ENCODE measurements at places on chromosomes 3 and 15.

DNA sequence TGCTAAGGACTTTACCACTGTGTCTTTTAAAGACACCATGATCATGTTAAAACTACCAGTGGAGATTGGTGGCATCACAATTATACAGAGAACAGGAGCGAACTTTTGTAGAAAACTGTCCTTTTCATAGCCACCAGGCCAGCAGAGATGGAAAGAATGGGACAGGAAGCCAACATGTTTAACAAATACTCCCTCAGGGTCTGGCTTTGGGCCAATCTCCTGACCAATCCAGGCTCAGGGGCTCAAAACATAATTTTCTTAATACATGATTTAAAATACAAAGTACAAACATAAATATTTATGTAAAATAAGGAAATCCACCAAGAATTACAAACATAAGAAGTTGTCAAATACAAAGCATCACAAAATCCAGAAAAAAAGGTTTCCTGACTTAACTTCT lies 266.0 kb downstream of the VPS13C start:
- DNase-seq, result no peak

GRCh38 chr3:195285372-195285771 lies 14.4 kb upstream of the XXYLT1 start:
- DNase-seq, result no peak

DNA sequence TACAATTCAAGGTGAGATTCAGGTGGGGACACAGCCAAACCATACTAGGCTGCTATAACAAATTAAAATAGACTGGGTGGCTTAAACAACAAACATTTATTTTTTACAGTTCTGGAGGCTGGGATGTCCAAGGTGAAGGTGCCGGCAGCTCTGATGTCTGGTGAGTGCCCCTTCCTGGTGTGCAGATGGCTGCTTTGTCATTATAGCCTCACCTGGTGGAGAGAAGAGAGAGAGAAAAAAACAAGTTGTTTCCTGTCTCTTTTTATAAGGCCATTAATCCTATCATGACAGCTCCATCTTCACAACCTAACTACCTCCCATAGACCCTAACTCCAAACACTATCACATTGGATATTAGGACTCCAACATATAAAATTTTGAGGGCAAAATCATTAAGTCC lies 279.7 kb downstream of the ZIC1 start:
- no peak for DNase-seq

DNA sequence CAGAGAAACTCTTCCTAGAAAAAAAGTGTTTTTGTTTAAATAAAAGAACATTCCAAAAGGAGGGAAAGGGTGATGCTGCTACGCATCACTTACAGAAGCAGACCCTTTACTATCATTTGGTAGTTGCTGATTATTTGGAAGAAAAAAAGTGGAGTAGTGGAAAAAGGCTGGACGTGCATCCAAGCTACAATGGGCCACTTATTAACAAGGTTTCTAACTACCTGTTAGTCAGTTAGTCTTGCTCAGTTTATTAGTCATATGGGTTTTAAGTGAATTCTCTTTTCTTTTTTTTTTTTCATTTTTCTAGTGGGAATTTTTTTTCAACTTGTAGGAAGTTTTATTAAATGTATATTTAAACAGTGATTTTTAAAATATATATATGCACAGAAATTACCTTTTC lies 866.0 kb downstream of the MCTP2 start:
- DNase-seq, result no peak

DNA sequence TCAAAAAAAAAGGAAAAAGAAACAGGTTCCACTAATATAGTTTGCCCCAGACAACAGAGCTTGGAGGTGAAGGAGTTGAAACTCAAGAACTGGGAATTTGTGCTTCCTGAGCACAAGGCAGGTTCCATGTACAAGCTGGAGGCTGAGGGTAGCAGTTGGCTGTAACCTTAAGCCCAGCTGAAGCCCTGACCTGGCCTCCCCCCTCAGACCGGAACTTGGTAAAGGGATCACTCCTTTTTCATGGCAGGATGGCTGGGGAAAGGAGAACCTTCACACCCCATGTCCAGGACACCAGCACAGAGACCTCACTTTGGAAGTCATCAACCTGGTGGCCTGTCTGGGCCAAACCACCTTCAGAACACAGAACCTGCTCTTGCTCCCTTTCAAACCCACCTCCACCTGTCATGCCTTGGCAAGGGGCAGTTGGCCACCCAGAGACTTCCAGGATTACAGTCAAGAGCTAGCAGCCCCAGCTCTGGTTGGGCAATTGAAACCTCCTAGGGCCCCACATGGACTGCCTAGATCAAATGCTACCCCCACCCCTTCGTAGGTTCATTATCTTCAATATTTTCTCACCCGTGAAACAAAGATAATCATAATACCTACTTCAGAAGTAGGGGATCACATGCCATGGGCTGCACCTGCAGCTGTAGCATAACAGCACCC lies 3.5 kb downstream of the RPL29 start:
- no peak for DNase-seq

DNA sequence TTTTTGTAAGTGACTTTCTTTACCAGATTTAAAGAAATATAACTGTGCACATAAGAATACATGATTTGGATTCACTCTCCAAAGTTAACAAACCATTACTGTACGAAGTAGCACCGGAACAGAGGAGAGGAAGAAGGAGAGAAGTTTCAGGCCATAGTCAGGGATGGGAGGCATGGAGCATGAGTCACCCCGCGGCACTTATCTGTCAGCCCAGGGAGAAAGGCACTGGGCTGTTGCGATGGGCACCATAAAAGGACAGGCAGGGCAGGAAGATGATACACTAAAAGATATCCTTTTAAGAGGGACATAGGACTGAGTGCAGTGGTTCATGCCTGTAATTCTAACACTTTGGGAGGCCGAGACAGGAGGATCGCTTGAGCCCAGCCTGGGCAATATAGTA lies 37.0 kb downstream of the TTC23 start:
- no peak for DNase-seq

GRCh38 chr15:92706201-92706600 lies 50.6 kb upstream of the FAM174B start:
- DNase-seq, result no peak

DNA sequence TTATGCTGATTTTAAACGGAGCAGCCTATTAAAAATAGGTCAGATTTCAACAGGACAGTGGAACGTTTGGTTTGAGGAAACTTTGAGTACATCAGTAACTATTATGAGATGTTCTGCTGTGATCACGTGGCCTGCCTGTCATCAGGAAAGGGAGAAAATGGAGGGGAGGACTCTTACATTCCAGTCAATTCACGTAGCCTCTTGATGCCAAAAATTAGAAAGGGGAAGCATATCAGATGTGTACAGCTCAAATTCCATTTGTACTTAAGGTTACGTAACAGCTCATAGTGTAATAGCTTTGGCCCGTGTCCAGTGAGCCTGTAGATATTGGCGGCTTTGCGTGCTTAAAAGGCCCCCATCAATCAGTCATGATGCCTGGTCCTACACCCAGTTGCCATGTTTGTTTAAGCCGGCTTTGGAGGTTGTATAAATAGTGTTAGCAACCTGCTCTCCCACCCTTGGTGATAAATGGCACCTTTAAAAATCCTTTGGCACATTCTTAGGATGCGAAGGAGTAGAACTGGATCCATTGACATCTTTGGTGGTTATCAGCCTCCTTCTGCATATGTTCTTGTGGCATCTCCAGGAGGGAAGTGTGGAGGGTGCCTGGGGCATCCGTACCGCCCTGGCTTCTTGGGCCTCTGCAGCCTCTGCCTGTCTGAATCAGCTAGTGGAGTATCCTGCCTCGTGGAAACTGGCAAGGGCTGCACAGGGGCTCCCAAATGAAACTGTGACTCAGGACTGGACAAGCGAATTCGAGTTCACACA lies 163.9 kb downstream of the THSD4 start:
- no peak for DNase-seq

GRCh38 chr3:26962492-26963360 lies 340.2 kb downstream of the LRRC3B start:
- no peak for DNase-seq

- no peak for DNase-seq
Measured at GRCh38 chr3:20462723-20463122, 276.7 kb upstream of the SGO1 start.

DNA sequence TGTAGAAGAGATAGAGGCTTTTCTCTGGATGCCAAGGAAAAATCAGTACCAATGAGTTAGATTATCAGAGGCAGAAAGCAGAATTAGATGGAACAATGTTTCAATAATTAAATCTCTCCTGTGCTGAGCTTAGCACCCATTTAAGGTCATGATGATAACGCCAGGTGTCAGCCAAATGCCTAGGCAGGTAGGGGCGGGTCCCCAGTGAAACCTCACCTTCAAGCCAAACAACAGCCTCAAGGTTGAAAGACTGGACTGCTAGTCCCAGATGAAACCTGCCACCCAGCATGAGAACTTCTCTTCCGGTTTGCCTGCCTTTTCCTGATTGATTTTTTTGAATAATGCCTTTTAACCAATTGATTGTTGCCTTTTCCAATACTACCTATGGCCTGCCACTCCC lies 363.0 kb downstream of the PLOD2 start:
- DNase-seq, result no peak

DNA sequence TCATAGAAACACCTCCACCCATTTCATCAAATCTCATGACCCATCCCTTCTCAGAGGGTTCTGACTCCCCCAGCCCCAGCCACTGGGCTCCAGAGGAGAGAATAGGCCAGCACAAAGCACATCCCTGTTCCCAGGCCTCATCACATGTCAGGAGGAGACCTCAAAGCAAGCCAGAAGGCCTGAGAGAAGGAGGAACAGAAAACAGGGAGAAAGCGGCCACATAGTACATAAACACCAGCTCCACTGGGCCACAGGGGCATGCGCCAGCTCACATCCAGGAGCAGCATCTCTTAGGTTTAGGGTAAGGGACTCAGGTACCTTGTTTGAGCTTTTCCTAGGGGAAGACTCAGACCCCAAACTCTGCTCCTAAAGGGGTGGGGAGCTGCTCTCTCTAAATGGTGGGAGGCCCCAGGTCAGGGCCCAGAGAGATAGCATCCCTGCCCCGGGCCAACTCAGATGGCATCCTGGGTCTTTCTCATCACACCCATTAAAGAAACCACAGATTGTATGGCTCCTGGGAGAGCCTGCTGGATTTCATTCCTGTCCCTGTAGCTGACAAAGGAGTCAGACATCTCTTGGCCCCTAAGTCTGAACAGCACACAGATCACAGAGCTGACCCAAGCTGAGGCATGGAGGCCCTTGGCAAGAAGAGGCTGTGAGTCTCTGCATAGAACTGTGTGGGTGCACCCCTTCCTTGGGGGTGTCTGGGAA lies 2.5 kb downstream of the SHF start:
- DNase-seq, result no peak

- DNase-seq, result no peak
Measured at GRCh38 chr15:33374226-33374914, 63.6 kb downstream of the RYR3 start.

DNA sequence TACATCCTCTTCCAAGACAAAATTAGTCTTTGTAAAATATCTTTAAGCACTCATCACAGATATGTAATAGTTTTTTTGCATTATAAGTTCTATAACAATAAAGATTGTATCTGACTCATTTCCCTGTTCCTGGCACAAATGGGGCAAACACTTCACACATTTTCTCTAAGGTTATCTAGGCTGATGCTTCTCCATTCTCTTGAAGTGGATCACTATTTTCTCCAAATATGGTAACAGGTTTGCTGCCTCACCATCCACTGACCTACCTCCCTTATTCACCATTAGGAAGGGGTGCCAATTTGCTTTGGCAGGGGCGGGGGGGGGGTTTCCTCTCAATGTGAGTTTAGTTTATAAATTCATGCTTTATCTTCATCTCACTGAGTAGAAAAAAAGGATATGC lies 767.7 kb upstream of the LMCD1 start:
- DNase-seq, result no peak

- DNase-seq, result no peak
Measured at GRCh38 chr15:69637818-69638217, 185.2 kb downstream of the RPLP1 start.

DNA sequence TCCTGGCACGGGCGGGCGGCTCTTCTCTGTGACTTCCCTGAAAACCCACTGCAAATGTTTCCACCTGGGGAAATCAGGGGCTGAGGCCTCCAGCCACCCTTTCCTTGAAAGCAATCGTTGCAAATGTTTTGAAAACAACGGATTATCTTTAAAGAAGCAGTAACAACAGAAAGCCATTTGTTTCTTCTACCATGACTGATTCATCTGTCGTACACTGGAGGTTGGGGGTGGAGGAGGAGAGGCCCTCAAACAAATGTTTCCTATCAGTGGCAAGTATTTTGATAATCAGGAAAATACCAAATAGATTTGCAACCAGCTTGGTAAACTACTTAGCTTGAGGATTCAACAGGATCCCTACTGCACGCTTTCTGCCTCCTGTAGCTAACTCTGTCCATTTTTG lies 114.9 kb downstream of the PDZRN3 start:
- DNase-seq, result no peak

DNA sequence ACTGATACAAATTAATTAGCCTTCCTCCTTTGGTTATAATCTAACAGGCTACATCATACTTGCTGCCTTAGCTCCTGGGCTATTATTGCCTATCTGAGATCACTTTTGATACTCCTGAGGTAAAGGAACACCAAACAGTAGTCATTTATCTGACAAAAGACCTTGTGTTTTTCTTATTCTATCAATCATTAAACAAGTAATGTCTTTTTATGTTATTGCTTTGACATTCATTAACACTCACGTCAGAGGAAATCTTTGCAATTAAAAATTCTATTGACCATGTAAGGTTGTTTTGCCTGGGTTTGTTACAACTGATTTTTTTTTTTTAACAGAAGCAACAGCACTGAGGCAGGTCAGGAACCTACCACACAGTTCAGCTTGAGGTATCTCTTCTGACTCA lies 366.3 kb downstream of the MECOM start:
- DNase-seq, result no peak

GRCh38 chr3:42190701-42191442 lies 75.1 kb downstream of the CCK start:
- peak; percentile 36 for DNase-seq

DNA sequence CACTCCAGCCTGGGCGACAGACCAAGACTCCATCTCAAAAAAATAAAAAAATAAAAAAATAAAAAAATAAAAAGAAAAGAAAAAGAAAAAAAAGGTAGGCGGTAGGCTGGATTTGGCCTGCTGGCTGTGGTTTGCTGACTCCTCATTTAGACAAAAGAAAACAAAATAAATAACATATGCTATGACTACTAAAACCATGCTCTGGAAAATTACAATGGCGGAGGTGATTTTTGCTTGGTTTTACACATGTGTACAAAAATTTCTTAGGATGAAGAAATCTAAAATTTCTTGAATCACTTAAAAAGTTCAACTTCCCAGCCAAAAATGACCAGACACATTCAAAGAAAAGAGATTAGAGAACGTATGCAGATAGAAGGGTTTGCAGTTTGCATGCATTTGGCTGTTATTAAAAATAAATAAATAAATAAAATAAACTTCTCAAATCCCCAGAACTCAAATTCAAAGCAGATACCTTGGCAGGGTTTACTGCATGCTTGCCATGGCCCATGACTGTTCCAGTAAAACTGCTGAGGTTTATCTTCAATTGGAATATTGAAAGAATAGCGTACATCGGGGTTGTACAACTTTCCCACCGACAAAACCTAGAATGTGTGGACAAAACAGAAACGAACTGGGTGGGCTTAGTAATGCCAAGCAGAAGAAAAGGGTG lies 65.9 kb downstream of the ADAMTS9 start:
- DNase-seq, result no peak

- no peak for DNase-seq
Measured at GRCh38 chr15:99956022-99956775, 223.0 kb upstream of the LYSMD4 start.

Measured in Panc1 (cell line).